ENCODE measurements at places on chromosomes 6 and 20.

GRCh38 chr6:6033858-6034257 lies 27.1 kb upstream of the NRN1 start:
- no peaks in the 10 kb centered on the region for H3K36me3 ChIP-seq
- no peak overlapping the region for H3K27ac ChIP-seq
- peaks cover 9% of the 10 kb centered on the region for H3K27me3 ChIP-seq
- DNase-seq = no peak
- H3K4me1 ChIP-seq = no peaks in the 10 kb centered on the region

DNA sequence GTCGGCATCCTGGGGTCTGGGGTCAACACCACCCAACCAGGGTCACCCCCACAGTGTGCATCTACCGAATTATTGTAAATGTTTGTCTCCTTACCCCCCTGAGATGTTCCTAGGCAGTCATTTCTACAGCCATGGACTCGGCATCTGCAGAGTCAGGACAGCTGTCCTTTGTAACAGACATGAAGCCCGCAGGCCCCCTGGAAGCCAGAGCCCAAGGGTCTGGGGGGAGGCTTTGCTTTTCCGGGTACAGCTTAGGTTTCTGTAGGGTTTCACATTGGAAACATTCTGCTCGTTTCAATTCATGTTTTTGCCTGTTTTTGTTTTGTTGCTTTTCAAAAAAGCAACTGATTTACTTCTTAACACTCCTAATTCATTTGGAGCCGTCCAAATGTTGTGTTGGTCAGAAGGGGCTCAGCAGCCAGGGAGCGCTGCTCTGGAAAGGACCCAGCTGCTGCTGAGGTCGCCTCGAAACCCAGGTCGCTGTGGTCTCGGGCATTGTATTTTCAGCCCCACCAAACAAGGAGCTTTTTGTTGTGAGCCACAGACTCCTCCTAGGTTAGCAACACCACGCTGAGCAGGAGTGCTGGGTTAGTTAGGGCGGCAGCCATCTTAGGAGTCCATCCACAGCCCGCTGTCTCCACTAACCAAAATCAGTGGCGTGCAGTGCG lies 160.4 kb downstream of the TMEM242 start:
- H3K27ac ChIP-seq = no peak overlapping the region
- no peak for DNase-seq
- no peak overlapping the region for H3K4me3 ChIP-seq
- no peaks in the 10 kb centered on the region for H3K27me3 ChIP-seq

- H3K4me1 ChIP-seq = peaks cover 88% of the 10 kb centered on the region
- DNase-seq = peak; percentile 46
- H3K27ac ChIP-seq = peak overlapping the region; percentile 81
- no peaks in the 10 kb centered on the region for H3K27me3 ChIP-seq
These were observed 32.0 kb downstream of the ATXN1 start for GRCh38 chr6:16729183-16729691.

DNA sequence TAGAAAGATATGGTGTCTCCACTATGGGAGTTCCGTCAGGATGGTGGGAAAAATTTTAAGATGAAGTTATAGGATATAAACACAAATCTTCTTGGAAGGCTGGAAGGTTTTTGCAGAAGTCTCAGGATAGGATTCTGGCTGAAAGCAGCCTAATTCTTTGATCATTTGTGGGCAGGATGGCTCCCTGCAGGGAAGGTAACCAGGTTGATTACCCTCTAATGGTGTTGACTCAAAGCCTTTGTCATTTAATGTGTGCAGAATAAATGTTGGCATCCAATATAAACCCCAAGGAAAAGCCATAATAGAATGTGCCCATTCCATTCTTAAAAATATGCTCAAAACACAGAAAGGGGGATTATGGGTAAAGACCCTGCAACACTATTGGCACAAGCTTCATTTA lies 204.3 kb downstream of the EPM2A start:
- no peak for DNase-seq
- no peak overlapping the region for H3K4me3 ChIP-seq
- H3K36me3 ChIP-seq = no peaks in the 10 kb centered on the region
- no peak overlapping the region for H3K27ac ChIP-seq
- peaks cover 2% of the 10 kb centered on the region for H3K27me3 ChIP-seq

DNA sequence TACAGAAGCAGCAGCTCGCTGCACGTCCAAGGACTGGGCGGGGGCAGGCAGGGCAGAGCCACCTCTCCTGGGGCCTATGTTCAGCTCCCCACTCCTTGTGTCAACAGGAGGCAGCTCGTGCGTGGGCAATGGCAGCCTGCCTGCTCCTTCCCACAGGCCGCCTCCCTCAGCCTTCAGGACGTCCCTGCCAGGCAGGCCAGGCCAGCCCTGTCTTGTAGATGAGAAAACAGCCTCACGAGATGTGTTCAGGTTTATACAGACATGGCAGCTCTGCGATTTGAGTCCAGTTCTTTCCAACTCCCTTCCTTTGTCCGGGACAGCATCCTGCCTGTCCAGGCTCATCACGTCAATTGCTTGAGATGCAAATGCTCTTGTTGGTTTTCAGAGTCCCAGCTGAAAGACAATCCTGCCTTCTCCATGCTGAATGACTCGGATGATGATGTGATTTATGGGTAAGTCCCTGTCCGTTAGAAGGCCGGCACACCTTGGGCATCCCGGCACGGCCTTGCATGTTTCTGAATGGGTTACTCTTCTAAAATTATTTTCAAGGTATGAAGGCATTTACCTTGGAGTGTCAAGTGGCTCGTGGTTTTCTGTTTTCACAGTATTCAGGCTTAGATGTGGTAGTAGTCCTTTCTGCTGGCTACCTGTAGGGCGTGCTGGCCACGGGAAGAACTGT lies 13.5 kb downstream of the DYNLT1 start:
- H3K4me3 ChIP-seq = no peak overlapping the region
- no peak for DNase-seq
- H3K27ac ChIP-seq = peak overlapping the region; percentile 81
- peaks cover 63% of the 10 kb centered on the region for H3K36me3 ChIP-seq

- H3K27me3 ChIP-seq = no peaks in the 10 kb centered on the region
- no peak overlapping the region for H3K27ac ChIP-seq
- H3K4me3 ChIP-seq = no peak overlapping the region
These were observed 53.8 kb downstream of the DCBLD1 start for GRCh38 chr6:117536317-117536716.

- no peak for DNase-seq
- no peaks in the 10 kb centered on the region for H3K4me1 ChIP-seq
- no peak overlapping the region for H3K27ac ChIP-seq
- no peak overlapping the region for H3K4me3 ChIP-seq
- no peaks in the 10 kb centered on the region for H3K27me3 ChIP-seq
- H3K36me3 ChIP-seq = no peaks in the 10 kb centered on the region
These were observed 14.9 kb upstream of the TTPAL start for GRCh38 chr20:44460795-44461141.
